Karpas-422 (cell line): ENCODE measurements at places on chromosomes 3 and 15. TPM values are rescaled to one million over a fixed set of nuclear protein-coding genes. Genes with fewer than 3 reads are reported as not detected.

GRCh38 chr15:66389098-66389858 is 2.6 kb downstream of the MAP2K1 start:
- peak; percentile 72 for DNase-seq

DNA sequence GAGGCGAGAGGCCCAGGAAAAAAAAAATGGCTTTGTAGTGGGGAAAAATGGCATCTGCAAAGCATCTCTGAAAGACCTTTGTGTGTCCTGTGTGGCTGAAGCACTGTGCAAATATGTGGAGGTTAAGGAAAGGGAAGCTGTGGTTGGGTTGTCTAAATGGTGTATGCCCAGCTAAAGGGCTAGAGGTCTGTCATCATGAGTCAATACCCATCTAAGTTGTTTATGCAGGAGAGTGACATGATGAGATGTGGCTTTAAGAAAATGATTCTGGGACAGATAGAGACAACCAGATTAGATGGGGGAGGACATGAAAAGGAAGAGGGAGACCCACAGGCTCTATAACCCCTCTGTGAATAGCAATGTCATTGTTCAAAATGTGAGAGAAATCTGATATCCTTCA is 280.7 kb downstream of the MFSD1 start:
- no peak for DNase-seq

GRCh38 chr3:8888301-8888915 is 74.9 kb downstream of the RAD18 start:
- no peak for DNase-seq

DNA sequence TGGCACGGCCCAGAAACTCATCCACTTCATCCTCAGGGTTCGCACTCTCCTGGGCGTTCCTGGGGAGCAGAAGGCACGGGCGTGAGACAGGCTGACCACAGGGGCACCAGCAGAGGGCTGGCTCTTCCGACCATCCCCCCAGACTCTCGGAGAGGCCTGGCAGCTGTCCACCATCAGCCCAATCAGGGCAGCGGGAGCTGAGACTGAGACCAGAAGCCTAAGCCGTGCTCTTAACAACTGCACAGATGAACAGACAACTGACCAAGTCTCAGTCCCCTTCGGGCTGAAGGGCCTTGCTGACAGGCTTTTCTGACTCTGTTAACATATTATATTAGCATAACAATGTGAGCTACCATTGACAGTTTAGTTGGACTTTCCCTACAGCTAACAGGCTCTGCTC is 118.0 kb downstream of the SEC22A start:
- no peak for DNase-seq

- DNase-seq: no peak
Observed at GRCh38 chr3:110495201-110495927, 576.3 kb upstream of the NECTIN3 start.

GRCh38 chr3:149448331-149448831 is 26.1 kb upstream of the TM4SF4 start:
- no peak for DNase-seq

GRCh38 chr3:12370758-12371157 is 81.9 kb downstream of the PPARG start:
- no peak for DNase-seq

- peak; percentile 84 for DNase-seq
Observed at GRCh38 chr3:46987743-46988401, 8.4 kb downstream of the NBEAL2 start.

GRCh38 chr15:64623347-64623996 is 151.9 kb downstream of the RBPMS2 start:
- DNase-seq: peak; percentile 69

DNA sequence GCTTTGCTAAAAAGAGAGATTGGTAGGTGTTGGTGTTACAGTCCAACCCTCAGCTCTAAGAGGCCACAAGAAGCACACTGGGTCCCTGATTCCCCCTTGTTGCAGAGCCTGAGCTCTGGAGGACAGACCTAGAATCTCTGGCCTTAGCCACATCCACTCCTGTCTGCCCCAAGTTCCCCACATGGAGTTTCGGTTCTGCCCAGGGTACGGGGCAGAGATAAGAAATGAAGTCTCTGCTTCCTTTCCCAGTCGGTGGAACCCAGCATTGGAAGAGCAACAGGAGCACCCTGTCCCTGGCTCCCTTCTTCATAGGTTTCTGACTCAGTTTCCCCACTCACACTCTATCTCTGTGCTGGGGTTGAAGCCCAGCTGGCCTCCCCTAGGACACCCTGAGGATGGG is 13.2 kb downstream of the PRR23E start:
- no peak for DNase-seq

DNA sequence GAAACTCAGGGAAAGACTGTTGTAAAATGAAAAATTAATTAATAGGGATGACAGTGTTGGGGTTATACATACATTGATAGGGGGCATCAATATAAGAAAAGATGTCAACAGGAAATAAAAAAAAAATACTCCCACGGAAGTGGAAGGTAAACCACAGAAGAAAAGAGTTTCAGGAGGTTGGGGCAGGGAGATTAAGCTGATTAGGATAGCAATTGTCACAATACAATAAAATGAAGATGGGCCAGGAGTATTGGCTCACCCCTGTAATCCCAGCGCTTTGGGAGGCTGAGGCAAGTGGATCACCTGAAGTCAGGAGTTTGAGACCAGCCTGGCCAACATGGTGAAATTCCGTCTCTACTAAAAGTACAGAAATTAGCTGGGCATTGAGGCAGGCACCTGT is 536.1 kb downstream of the AGBL1 start:
- no peak for DNase-seq

- no peak for DNase-seq
Observed at GRCh38 chr3:178405531-178405930, 130.7 kb upstream of the KCNMB2 start.

- no peak for DNase-seq
Observed at GRCh38 chr3:134327594-134327975, 46.7 kb downstream of the AMOTL2 start.

DNA sequence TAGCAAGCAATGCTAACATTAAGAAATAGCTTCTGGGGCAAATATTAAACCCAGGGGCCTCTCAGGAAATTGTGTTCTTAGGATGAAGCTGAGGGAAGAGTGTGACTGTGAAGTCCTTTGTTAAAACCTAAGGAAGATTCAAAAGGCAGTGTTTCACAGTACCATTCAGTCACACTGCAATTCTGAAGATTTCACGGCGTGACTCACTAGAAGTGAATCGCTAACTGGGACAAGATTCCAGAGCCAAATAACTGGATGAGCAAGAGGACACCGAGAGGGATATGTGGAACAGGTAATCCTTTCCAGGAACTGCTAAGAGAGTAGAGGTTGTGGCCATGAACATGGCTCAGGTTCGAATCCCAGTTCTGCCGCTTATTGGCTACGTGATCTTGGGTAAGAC is 61.8 kb upstream of the SMAD3 start:
- no peak for DNase-seq

- DNase-seq: no peak
Observed at GRCh38 chr15:90483012-90483307, 46.8 kb upstream of the CRTC3 start.

- DNase-seq: no peak
Observed at GRCh38 chr3:147200545-147200944, 205.8 kb downstream of the ZIC4 start.

DNA sequence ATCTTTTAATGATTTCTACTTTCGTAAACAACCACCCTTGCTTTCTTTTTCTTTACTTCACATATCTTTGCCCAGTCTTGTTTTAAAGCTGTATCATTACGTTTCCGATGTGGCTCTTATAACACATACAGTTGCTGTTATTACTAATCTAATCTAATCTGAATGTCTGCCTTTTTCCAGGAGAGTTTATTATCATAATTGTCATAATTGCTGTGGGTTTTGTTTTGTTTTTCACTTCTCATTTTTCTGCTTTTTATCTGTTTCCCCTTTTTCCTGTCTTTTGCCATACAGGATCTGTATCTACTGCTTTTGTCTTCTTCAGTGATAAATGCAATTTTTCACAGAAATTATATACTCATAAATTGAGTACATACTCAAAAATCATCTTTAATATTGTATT is 24.9 kb downstream of the HACL1 start:
- no peak for DNase-seq

DNA sequence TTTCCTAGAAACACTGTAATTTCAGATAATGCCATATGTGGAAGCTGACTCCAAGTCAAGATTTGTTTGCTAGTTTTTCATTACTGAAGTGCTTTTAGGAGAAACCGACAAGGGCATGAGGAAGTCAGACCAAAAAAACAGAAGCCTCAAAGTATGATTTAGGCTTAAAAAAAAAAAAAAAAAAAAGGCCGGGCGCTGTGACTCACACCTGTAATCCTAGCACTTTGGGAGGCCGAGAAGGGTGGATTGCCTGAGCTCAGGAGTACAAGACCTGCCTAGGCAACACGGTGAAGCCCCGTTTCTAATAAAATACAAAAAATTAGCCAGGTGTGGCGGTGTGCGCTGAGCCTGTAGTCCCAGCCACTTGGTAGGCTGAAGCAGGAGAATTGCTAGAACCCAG is 11.6 kb downstream of the RPL15 start:
- DNase-seq: no peak

PRKAR2A gene
- 37.9 and 51.5 TPM in 2 replicates for total RNA-seq

CHL1 gene
- 9.9 and 23.3 TPM in 2 replicates for total RNA-seq

IMPG2 gene
- 0.32 and 0.45 TPM in 2 replicates for total RNA-seq

SEMA3F gene
- total RNA-seq: not detected in 2 replicates

GRAMD1C gene
- 1.4 and 4.0 TPM in 2 replicates for total RNA-seq

FANCD2OS gene
- total RNA-seq: not detected in 2 replicates

DAZL gene
- not detected in 2 replicates for total RNA-seq

RBPMS2 gene
- total RNA-seq: not detected in 2 replicates
